ENCODE measurements at places on chromosomes 2 and 18. TPM values are rescaled to one million over a fixed set of nuclear protein-coding genes. Genes with fewer than 3 reads are reported as not detected.

DNA sequence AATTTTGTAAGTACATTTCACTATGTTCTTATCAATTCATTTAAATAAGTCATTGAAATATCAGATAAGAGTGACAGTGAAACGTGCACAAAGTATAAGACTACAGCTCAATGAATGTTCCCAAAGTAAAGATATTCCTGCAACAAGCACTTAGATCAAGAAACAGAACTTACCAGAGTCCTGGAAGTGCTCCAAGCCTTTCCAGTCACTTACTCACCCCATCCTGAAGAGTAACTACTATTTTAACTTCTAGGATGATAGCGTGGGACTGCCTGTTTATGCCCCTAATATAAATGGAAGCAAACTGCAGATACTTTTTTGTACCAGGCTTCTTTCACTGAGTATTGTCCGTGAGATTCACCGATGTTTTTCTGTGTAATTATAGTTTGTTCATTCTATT, 768.9 kb downstream of the SLC4A3 start:
- no peak for DNase-seq

- no peak for DNase-seq
These were observed 52.7 kb downstream of the TAF1B start for GRCh38 chr2:9895669-9896590.

DNA sequence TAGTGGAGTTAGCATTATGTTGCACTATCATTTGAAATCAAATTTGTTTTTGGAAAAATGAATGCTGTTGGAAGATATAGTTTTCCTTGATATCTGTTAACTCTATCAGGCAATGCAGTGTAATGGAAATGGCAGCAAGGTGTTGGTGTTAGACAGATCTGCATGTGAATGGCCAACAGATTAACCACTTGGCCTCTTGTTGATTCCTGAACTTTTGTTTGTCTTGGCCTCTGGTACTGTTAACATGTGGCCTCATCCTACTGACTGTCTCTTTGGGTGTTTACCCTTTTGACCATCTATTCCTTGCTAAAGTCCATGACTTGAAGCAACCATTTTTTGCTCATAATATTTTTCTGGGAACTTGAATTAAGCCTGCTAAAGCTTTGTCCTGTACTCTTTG, 110.2 kb upstream of the CDH2 start:
- no peak for DNase-seq

The CHN1 gene
- 13.4 TPM for total RNA-seq

The ZSCAN30 gene
- total RNA-seq, result 23.5 TPM
